B cell (primary cell): ENCODE measurements at places on chromosomes 11 and 22. TPM values are rescaled to one million over a fixed set of nuclear protein-coding genes. Genes with fewer than 3 reads are reported as not detected.

DNA sequence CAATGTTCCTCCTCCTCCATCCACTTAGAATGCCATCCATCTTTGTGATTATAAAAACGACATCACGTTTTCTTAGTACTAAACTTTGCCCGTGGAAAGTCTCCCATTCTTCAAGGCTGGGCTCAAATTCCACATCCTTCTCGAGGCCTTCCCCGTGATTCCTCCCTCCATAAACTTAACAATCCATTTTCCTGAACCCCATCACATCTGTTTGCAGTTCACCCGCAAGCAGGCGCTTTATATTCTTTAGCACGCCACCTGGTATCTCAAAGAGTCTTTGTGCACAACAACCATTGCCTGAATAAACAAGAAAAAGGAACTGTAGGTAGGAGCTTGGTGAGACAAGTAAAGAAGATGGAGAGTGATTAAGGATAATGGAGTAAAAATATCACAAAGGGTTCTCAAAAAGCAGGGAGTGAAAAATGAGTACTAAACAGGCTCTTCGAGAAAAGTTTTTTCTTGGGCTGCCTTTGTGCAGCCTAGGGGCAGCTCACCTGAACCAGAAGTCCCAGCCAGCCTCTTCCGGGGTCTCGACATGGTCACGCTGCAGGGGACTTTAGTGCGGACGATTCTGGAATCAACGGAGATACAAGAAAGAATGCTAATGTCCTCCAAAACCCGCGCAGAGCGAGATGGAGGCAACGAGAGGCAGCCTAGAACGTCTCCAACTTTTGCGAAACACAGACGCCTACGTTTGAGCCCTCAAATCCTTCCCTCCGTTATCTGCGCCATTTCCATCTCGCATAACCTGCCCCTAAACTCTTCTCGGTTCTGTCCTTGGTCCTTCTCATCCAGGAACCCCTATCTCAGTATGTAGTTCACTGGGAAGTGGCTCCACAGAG lies 585 bp downstream of the THYN1 start:
- DNase-seq = no peak

DNA sequence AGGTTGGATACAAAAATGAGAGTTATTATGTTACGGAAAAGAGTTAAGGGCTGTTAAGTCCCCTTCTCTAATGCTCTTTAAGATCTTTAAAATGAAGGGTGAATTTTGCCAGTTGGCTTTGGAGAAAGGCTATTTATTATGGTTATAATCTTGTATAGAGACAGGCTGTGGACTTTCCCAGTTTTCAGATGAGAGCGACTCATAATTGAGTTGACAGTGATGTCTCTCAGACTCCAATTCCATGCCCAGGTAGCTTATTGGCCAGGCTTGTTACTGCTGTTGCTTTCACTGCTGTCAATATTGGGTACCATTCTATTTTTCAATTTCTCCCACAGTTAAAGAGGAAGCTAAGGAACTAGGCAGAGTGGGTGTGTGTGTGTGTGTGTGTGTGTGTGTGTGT lies 13.1 kb downstream of the ENDOD1 start:
- no peak for DNase-seq

DNA sequence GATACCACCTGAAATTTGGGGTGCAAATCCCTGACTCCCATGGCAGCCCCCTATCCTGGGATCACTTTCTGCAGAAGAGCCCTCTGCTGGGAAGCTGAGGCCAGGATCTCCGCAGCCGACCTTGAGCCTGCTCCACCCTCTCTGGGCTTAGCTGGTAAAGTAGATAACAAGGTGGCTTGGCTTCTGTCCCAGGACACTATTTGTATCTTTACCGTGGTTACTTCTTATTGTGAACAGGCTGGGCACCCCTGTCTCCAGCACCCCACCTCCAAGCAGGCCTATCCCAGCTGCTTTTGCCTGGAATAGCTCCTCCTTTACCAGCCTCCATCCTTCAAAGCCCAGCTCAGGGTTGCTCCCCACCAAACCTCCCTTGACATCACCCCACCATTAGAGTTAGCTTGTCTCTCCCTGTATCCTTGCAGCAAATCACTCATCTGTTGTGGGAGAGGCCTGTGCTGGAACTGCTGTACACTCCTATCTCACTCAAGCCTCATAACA lies 35.2 kb upstream of the P2RY2 start:
- DNase-seq = no peak

- DNase-seq = no peak
Measured at GRCh38 chr11:38927993-38928392, 2330.0 kb upstream of the RAG2 start.

DNA sequence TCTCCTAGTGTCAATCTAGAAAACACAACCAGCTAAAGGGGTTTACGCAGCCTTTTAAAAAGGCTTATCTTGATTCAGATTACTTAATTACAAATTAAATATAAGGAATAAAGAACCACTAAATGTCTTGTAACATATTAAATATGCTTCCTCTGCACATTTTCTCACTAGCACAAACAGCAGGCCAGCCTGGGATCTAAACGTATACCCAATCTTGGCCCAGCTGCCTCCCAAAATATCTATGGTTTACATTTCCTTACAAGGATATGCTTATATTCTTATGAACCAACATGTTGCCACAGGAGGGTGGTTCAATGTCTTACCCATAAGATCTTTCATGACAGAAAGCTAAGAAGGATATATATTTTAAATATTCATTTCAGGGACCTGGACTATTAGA lies 7.7 kb downstream of the LGR4 start:
- DNase-seq = no peak

The GGTLC3 gene
- not detected in 2 replicates for total RNA-seq
